ENCODE measurements at places on chromosomes 7 and 10. TPM values are rescaled to one million over a fixed set of nuclear protein-coding genes. Genes with fewer than 3 reads are reported as not detected.

The CALML5 gene
- not detected for total RNA-seq

The CYP17A1 gene
- total RNA-seq: not detected

The OR9A2 gene
- not detected for total RNA-seq

The DKK1 gene
- total RNA-seq: 134 TPM

The SEMA3D gene
- total RNA-seq: 11.8 TPM

The GBX1 gene
- not detected for total RNA-seq

The C1QL3 gene
- total RNA-seq: not detected

The PPP1R17 gene
- total RNA-seq: not detected

The LAMB4 gene
- 0.30 TPM for total RNA-seq

The SRI gene
- 114 TPM for total RNA-seq

The LIPF gene
- total RNA-seq: not detected

The SPDYE1 gene
- not detected for total RNA-seq

The CRPPA gene
- total RNA-seq: 1.4 TPM

The GIMAP6 gene
- 0.46 TPM for total RNA-seq

The HPS6 gene
- total RNA-seq: 34.6 TPM

The AKR1C2 gene
- 14.9 TPM for total RNA-seq

The DPYSL4 gene
- total RNA-seq: 52.0 TPM

The ZNF488 gene
- not detected for total RNA-seq

The ACTL6B gene
- not detected for total RNA-seq

The SGCE gene
- total RNA-seq: 116 TPM

The PRSS37 gene
- total RNA-seq: not detected

The NKX2-3 gene
- total RNA-seq: not detected

The CFAP58 gene
- 0.23 TPM for total RNA-seq

The SLC13A1 gene
- not detected for total RNA-seq

The NPSR1 gene
- total RNA-seq: not detected

Data from smooth muscle cell of the pulmonary artery (primary cell).